Activated naive CD8-positive, alpha-beta T cell treated with anti-CD3 and anti-CD28 coated beads, Interleukin-2, amount 50 U/mL, for 24 hours (primary cell): ENCODE measurements at places on chromosomes 2 and 18.

- H3K4me3 ChIP-seq, result no peak overlapping the region
- H3K4me1 ChIP-seq, result no peaks in the 10 kb centered on the region
- no peak overlapping the region for H3K27ac ChIP-seq
- H3K36me3 ChIP-seq, result no peaks in the 10 kb centered on the region
These were observed 232.3 kb upstream of the MEIS1 start for GRCh38 chr2:66202586-66202985.

DNA sequence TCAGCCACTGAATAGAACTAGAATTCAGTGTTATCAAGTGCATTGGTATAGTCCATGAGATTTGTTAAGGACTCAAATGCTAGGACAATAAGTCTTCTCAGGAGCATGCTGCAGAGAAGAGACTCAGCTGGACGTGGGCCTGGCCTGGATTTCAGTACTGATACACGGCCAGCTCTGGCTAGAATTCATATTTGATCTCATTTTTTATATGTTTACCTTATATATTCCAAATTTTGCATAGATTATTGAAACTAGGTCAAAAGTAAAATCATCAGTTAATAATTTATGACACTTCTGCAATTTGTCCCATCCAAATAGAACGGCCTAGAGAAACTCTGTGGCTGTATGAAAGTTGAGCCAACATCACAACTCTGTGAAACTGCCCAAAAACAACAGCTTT is 262.0 kb downstream of the DLGAP1 start:
- no peaks in the 10 kb centered on the region for H3K27me3 ChIP-seq
- H3K36me3 ChIP-seq, result no peaks in the 10 kb centered on the region
- H3K4me3 ChIP-seq, result no peak overlapping the region
- H3K27ac ChIP-seq, result no peak overlapping the region

DNA sequence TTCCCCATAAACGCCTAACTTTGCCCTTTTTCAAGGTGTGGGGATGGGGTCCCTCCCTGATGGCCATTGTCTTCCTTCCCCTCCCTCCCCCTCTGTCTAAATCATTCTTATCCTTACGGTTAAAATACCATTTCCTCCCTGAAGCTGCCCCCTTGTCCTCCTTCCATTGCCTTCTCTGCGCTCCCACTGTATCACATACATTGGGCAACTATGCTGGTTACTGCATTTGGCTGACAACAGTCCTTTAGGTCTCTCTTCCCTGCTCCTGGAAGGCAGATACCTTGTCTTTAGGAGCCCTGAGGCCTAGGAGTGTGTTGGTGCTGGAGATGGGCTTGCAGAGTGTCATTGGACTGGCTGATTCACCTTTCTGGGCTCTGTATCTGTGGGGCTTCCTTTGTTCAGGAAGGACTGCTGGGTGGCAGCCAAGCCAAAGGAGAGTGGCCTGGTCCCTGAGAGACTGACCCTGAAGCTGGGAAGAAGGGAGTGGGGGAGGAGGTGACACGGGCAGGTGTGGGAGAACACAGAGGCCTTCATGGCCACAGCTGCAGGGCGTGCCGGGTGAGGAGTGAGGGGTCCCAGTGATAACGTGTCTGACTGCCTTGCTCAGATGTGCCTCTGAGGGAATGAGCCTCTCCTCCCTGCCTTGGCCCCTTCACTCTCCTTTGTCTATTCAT is 2.2 kb downstream of the WNT6 start:
- H3K27me3 ChIP-seq, result peaks cover 69% of the 10 kb centered on the region
- no peak overlapping the region for H3K27ac ChIP-seq
- peaks cover 13% of the 10 kb centered on the region for H3K4me1 ChIP-seq
- no peak for DNase-seq
- no peak overlapping the region for H3K4me3 ChIP-seq
- no peaks in the 10 kb centered on the region for H3K36me3 ChIP-seq

- no peak for DNase-seq
- peaks cover 14% of the 10 kb centered on the region for H3K27me3 ChIP-seq
- no peak overlapping the region for H3K27ac ChIP-seq
- no peaks in the 10 kb centered on the region for H3K36me3 ChIP-seq
These were observed 350.3 kb upstream of the HS6ST1 start for GRCh38 chr2:128668946-128669345.

DNA sequence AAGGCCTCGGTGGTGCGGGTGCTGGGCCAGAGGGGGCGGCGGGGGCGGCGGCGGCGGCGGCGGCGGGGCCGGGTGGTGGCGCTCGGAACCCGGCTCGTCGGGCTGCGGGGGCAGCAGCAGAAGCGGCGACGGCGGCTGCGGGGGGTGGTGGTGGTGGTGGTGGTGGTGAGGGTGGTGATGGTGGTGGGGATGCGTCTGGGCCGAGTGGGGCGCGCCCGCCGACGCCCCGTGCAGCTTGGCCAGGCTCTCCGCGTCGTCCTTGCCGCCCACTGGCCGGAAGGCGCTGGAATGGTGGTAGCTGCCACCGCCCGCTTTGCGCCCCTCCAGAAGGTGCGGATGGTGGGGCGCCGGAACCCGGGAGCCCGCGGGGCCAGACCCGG is 4.4 kb downstream of the SKOR2 start:
- H3K27ac ChIP-seq, result no peak overlapping the region
- H3K27me3 ChIP-seq, result peaks cover 68% of the 10 kb centered on the region
- H3K36me3 ChIP-seq, result peaks cover 9% of the 10 kb centered on the region
- H3K4me3 ChIP-seq, result no peak overlapping the region

DNA sequence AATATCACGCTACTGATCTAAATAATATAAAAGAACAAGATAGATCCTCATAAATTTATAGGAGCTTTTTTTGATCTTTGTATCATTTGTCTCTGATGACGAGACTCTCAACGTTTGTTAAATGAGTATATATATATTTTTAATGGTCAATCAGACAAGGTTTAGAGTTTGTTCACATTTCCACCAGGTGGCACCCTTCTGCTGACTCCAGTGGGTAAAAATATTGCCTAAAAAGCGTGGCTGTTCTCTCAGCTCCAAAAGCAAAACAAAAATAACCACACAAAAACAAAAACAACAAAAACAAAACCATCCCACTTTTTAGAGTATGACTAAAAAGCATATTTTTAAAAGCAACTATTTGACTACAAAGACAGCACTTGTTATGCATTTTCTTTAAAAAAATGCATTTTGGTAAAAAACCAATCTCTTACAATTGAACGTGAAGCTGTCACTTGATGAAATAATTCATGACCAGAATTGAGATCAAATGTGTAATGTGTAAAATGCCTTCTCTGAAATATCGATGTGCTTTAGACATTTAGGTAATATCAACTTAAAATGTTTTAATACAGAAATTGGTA is 723.2 kb downstream of the DPP10 start:
- no peaks in the 10 kb centered on the region for H3K36me3 ChIP-seq
- H3K27ac ChIP-seq, result no peak overlapping the region
- DNase-seq, result no peak
- H3K4me1 ChIP-seq, result peaks cover 4% of the 10 kb centered on the region
- H3K4me3 ChIP-seq, result no peak overlapping the region

DNA sequence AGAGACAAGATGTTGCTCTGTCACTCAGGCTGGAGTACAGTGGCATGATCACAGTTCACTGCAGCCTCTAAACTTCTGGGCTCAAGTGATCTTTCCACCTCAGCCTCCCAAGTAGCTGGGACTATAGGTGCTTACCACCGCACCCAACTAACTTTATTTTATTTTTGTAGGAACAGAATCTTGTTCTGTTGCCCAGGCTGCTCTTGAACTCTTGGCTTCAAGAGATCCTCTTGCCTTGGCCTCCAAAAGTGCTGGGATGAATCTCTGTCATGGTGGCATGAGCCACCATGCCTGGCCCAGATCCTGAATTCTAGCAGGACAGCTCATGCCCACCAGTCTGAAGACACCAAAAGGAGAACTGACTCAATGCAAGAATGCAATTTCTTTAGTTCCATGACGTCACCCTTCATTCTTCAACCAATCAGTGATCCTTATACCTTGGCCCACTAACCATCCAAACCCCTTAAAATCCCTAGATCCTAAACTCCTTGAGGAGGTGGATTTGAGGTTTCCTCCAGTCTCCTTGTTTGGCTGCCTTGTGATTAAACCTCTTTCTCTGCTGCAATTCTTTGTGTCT is 25.6 kb upstream of the CXXC1 start:
- H3K4me1 ChIP-seq, result peaks cover 13% of the 10 kb centered on the region
- no peaks in the 10 kb centered on the region for H3K27me3 ChIP-seq
- H3K36me3 ChIP-seq, result no peaks in the 10 kb centered on the region

DNA sequence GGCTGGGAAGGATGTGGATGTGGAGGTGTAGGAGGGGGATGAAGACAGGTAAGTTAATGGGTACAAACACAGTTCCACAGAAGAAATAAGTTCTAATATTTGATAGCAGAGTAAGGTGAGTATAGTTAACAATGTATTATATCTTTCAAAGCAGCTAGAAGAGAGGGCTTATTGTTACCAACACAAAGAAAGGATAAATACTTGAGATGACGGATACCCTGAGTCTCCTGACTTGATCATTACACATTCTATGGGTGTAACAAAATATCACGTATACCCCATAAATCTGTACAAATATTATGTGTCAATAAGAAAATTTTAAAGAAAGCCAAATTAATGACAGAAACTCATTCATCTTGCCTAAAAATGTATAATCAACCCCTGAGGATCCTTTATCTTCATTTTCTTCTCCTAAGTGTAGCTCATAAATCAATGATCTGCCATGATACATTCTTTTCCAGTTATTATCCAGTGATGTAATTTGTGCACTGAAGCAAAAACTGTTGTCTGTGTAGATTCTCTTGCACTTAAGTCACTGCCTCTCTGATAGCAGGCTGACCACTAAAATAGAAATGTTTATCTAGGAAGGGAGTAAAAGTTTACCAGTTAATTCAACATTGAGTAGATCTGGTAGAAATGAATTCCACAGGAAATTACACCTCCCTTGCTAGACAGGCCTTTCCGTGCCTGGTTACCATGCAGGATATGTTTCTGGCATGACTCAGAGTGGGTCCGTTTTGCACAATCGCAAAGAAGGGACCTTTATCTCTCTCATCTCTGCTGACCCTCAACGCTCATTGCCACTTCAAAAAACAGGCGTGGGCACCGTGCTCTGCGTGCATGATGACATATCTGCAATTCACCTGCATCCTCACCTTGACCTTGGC is 249.7 kb upstream of the NCKAP5 start:
- no peak overlapping the region for H3K27ac ChIP-seq
- no peaks in the 10 kb centered on the region for H3K4me1 ChIP-seq
- no peak for DNase-seq
- H3K27me3 ChIP-seq, result no peaks in the 10 kb centered on the region

DNA sequence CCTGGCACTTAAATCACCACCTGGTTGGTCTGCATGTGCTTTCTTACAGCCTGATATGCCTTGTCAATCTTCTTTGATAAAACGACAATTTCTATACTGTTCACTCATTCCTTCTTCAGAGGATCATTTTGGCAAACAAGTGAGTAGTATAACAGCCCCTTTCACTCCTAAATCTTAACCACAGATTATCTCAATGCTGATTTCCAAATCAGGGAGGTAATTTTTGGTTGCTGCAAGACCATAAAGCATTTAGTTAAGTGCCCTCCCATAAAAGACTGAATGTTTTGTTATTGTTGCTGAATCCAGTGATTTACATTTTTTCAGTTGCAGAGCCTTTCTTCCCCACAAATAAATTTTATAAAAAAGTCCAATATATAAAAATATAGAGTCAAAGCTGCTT is 129.2 kb upstream of the CYP26B1 start:
- no peak for DNase-seq
- H3K4me1 ChIP-seq, result no peaks in the 10 kb centered on the region
- no peak overlapping the region for H3K4me3 ChIP-seq
- no peak overlapping the region for H3K27ac ChIP-seq
- no peaks in the 10 kb centered on the region for H3K27me3 ChIP-seq

DNA sequence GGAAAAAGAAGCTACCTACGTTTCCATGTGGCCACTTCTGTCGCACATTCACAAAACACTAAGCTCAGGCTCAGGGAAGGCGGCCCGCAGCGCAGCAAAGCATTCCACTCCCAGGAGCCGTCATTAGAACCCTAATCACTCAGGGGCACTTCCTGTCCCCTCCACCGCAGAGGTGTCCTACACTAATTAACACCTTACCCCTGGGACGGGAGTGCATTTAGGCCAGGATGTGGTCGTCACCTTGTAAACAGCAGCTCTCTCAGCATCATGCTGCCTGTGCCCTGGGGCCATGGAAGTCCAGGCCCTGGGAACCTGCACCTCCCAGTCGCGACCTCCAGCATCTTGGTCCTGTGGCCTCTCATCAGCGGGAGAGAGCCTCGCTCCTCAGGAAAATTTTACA is 359.8 kb upstream of the SALL3 start:
- no peak overlapping the region for H3K4me3 ChIP-seq
- H3K4me1 ChIP-seq, result peaks cover 3% of the 10 kb centered on the region
- H3K27ac ChIP-seq, result no peak overlapping the region
- DNase-seq, result no peak
- no peaks in the 10 kb centered on the region for H3K36me3 ChIP-seq

DNA sequence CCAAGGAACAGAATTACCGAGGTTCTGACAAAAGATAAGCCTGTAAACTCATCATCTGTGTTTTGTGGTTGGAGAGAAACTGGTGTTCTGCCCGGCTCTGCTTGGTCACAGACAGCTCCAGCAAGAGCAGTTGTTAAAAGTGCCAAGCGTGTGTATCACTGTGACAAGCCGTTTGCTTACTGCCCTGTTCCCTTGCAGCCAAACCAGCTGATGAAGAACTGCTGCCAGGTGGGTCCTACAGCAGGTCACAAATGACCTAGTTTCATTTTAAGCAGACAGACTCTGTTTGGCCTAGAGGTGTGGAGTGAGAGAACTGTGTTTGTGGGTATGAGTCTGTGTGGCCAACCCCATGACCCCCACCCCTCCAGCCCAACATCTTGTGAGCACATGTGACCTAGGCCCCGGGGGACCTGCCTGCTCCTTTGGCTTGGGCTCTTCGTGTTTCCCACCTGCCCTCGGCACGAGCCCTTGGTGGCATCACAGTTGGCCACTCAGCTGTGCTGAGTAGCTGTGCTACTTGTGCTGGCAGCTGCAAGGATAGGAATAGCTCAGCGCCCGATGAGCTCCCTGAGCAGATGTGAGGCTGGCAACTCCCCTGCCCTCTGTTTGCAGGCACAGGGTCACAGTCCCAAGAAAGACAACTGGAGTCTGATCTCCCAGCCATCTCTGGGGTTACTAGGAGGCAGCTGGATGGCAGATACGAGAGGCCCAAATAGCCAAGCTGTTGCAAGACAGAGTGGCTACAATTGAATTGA is 9.7 kb downstream of the OXER1 start:
- no peak for DNase-seq
- no peak overlapping the region for H3K27ac ChIP-seq
- peaks cover under 1% of the 10 kb centered on the region for H3K36me3 ChIP-seq
- H3K4me1 ChIP-seq, result peaks cover 24% of the 10 kb centered on the region
- no peak overlapping the region for H3K4me3 ChIP-seq

GRCh38 chr2:189492451-189492850 is 51.2 kb downstream of the WDR75 start:
- DNase-seq, result no peak
- peaks cover 8% of the 10 kb centered on the region for H3K27me3 ChIP-seq
- H3K27ac ChIP-seq, result no peak overlapping the region
- H3K4me3 ChIP-seq, result no peak overlapping the region

DNA sequence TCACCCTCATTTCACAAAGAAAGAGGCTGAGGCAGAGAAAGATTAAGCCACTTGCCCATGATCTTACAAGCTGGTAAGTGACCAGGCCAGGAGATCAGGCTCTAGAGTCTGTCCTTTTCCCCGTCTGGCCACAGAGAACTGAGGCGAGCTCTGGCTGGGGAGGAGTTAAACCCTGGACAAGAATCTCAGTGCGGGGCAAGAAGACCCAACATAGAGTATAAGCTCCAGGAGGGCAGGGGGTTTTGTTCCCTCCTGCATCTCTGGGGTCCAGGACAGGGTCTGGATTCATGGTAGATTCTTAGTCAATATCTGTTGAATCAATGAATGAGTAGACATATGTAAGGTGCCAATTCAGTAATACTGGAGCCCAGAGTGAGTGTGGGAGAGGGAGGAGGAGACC is 12.9 kb upstream of the INPP5D start:
- H3K4me1 ChIP-seq, result no peaks in the 10 kb centered on the region
- no peaks in the 10 kb centered on the region for H3K36me3 ChIP-seq
- H3K4me3 ChIP-seq, result no peak overlapping the region
- no peaks in the 10 kb centered on the region for H3K27me3 ChIP-seq
- H3K27ac ChIP-seq, result no peak overlapping the region
- DNase-seq, result no peak
